ENCODE measurements at places on chromosomes 2 and 18.

DNA sequence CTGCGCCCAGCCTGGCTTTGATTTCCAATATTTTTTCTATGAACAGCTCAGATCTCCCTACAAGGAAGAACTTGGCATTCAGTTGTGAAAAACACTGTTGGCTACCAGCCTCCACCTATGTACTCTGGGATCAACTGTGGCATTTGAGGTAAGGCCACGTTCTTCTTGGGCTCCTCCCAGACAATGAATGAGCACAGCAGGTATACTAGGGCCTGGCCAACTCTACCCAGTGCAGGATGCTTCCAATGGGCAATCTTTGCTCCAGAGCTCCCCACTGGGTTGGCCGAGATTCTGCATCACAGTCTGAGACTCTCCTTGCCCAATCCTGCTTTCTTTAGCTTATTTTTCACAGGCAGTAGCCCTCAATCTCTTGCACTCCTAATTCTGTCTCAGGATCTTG is 75.9 kb downstream of the TMEM131 start:
- DNase-seq = no peak

GRCh38 chr2:62152000-62152399 is 43.9 kb upstream of the B3GNT2 start:
- DNase-seq = peak; percentile 4

DNA sequence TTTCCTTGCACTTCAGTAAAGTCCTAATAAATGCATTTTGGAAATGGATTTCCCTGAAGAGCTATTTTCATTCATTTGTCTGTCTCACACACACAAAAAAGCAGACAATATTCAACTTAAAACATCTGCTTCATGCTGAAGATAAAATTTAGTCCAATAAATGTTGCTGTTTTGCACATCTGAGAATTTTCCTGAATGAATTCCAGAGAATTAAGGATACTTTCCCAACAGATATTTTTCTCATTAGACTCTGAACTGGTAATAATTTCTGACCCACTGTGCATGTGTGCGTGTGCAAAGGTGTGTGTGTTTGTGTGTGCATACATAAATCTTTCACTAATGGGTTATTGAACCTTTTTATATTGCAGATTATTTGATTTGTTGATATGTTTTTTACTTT is 390.2 kb upstream of the TMEFF2 start:
- no peak for DNase-seq

DNA sequence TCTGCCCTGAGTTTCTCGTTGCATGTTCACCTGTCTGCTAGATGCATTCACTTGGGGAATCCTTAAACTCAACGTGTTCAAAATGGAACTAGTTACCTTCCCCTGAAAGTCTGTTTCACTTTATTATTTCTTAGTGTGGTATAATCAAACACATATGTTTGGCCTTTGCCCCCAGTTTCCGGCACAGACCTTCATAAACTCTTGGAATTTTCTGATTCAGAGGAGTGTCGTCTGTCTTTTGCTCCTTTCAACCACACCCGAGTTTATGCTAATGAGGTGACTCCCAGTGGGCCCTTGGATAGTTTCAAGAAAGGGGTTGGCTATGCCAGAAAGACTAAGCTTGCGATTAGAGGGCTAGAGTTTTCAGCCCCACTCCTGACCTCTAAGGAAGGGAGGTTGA is 198.9 kb downstream of the CDCA7 start:
- no peak for DNase-seq

DNA sequence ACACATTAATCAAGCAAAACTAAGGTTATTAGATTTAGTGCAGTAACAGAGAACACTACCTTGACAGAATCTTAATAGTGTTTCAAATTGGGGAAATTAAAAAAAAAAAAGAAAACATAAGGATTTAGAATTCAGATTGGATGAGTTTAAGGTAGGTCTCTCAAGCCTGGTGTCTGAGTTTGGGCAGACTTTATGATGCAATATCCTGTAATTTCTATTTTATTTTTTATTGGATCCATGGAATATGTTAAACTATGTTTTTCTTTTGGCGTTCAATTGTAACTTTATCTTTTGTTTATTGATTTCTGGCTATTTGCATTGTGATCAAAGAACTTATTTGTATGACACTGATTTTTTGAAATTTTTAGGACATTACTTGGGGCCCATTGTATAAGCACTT is 394.1 kb upstream of the NETO1 start:
- no peak for DNase-seq

DNA sequence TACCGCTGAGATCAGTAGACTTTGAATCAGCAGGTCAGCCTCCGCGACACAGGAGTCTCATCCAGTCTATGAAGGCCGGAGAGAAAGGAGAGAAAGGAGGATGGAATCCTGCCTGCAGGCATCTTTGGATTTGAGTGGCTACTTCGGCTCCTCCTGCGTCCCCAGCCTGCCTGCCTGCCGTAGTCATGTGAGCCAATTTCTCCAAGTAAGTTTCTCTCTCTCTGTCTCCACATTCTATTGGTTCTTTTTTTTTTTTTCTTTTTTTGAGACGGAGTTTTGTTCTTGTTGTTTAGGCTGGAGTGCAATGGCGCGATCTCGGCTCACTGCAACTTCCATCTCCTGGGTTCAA is 16.7 kb downstream of the PDCD1 start:
- no peak for DNase-seq
